Cerebellar nuclear complex (tissue), 1 donor: ENCODE measurements at places on chromosomes 4 and X.

DNA sequence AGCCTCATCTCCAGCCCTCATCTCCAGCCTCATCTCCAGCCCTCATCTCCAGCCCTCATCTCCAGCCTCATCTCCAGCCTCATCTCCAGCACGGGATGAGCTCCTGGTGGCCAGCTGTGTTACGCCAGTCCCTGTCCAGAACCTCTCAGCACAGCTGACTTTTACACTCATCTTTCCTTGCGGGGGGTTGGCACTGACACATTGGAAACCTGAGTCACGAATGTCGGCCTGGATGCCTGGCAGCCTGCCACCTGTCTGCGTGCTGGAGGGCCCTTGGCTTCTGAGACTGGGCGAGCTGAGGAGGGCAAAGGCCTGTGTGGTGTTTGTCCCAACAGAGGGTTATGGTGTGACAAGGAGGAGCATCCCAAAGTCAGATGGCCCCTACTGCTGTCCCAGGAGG, 66.1 kb upstream of the HGFAC start:
- DNase-seq, result no peak

- no peak for DNase-seq
Measured at GRCh38 chrX:41559235-41560052, 112.3 kb downstream of the NYX start.

GRCh38 chr4:182975806-182976205, 58.6 kb upstream of the DCTD start:
- no peak for DNase-seq

GRCh38 chrX:133175162-133175561, 43.0 kb downstream of the TFDP3 start:
- DNase-seq, result no peak

DNA sequence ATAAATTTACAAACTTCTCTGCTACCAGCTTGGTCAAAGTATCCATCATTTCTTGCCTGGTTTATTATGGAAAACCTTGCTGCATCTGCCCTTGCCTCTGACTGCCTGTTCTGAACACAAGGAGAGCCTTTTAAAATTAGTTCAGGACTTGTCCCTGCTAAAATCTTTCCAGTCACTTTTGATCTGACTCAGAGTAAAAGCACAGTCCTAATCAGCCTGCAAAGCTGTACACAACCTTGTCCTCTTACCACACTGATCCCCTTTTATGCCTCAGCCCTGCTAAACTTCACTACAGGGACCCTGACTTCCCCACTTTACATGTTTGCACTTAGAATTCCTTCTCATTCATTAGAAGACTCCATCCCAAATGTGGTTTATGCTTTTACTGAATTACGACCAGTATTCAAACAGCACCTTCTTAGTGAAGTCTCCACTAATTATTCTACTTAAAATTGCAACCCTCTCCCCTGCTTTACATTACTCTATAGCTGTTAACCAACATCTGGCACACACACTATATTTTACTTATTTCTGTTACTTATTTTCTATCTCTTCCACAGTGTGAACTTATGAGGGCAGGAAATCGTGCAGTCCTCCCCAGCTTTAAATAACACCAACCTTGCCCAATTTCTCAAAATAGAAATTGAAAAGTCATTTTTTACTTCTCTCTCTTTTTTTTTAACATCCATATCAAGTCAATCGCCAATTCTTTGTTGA, 6.3 kb downstream of the GABRA4 start:
- no peak for DNase-seq

DNA sequence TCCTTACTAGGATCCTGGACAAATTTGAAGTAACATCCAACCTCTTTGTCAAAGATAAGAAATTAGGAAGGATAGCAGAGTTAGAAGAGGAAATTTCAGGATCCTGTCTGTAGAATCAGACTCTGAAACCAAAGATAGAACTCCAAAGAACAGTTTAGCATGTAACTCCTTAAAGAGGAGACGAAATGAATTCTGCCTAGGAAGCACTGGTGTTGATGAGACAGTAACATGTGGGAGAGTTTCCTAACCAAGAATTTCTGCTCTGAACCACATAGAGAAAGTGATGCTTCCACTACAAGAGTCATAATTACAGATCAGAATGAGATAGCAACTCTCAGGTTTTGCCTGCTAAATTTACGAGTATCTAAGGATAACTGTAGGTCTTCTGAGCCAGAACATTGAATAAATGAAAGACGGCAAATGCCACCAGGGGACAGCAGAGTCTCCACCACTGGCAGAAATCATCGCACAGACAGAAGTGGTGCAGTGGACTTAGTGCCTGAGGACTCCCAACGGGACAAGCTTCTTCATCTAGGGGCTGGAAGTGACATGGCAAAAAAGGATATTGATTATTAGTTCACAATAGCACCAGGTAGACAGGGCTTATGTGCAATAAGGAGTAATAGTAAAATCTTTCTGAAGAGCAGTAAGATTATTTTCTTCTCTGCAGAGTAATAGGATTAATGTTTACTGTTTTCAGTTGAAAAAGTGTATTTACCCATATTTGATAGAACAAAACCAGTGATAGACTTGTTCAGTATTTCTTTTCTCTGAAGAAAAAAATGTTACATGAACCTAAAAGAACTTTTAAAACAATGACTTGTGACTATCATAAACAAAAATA, 6.7 kb upstream of the PPID start:
- no peak for DNase-seq

GRCh38 chr4:68953056-68953596, 1.5 kb upstream of the UGT2A3 start:
- DNase-seq, result no peak

GRCh38 chrX:67426946-67427345, 116.9 kb upstream of the AR start:
- DNase-seq, result no peak

- no peak for DNase-seq
Measured at GRCh38 chr4:125736057-125736456, 421.3 kb downstream of the FAT4 start.

GRCh38 chrX:79452881-79453280, 85.7 kb upstream of the ITM2A start:
- DNase-seq, result no peak

GRCh38 chr4:169791527-169792156, 33.9 kb upstream of the HPF1 start:
- no peak for DNase-seq

DNA sequence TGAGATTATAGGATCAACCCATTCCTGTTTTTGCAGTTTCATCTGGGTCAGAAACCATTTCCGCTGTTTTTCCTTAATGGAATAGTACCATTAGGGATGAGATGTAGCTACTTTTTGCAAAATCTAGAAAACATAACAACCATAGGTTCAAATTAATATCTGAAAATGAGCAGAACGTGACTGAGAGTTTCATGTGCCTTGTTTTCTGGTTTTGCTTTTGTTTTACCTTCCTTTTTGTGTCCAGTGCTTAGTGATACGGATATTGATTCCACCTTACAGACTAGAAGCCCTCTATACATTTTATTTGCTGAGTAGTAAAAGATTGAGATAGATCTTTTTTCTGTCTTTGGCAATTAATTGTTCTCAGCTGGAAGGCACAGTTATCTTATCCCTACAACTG, 46.5 kb downstream of the SNX25 start:
- no peak for DNase-seq

- DNase-seq, result no peak
Measured at GRCh38 chrX:95974890-95975289, 709.8 kb upstream of the DIAPH2 start.

DNA sequence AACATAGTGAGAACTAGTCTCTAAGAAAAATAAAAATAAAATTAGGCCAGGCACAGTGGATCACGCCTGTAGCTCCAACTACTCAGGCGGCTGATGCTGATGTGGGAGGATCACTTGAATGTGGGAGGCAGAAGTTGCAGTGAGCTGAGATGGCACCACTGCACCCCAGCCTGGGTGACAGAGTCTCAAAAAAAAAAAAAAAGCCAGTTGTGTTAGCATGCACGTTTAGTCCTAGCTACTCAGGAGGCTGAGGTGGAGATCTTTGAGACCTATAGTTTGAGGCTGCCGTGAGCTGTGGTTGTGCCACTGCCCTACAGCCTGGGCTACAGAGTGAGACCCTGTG, 2.5 kb downstream of the DCK start:
- no peak for DNase-seq

- DNase-seq, result no peak
Measured at GRCh38 chr4:76694056-76694455, 203.9 kb downstream of the SOWAHB start.

DNA sequence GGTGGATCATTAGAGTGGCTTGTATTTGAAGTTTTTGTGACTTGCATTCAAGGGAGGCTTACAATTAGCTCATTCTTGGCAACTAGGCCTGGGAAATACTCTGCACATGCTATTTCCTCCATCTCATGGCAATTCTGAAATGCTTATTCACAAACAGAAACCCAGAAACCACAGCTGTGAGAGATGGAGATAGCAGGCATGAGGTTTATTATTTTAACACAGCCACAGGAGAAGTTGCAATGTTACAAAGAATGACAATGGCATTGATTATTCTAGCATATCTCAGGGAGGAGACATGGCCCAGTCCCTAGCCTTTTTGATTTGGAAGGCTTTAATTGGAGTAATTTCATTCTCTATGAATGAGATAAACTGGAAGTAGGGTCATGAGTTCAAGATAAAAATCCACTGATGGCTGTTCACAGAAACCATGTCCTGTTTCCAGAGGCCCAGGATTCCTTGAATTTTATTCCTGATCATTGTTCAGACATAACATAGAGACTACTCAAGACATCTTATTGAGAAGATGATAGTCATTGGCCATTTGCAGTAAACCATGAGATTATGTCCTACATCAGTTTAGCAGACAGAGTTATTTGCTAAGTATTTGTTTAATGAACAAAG, 123.9 kb downstream of the MID1 start:
- DNase-seq, result no peak

- DNase-seq, result no peak
Measured at GRCh38 chrX:31099536-31100090, 27.8 kb upstream of the FTHL17 start.

DNA sequence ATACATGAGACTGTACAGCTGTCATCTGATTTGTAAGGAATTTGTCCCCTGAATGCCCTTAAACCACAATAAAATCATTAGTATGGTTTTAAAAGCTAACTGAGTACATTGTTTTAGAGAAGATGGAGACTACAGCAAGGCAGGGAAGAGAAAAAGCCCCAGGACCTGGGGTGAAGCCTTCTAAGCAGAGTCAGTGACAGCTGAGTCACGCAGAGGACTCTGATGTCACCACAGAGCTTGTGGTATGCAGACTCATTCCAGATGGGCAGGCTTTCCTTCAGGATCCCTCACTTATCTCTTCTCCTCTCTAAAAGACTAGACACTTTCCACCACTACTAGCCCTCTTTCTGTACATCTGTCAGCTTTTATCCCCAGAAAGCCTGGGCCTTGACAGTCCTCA, 97.1 kb upstream of the ATOH1 start:
- no peak for DNase-seq

GRCh38 chr4:78799551-78800495, 23.7 kb downstream of the BMP2K start:
- no peak for DNase-seq

GRCh38 chr4:25843340-25844097, 19.3 kb downstream of the SEL1L3 start:
- peak; percentile 44 for DNase-seq

DNA sequence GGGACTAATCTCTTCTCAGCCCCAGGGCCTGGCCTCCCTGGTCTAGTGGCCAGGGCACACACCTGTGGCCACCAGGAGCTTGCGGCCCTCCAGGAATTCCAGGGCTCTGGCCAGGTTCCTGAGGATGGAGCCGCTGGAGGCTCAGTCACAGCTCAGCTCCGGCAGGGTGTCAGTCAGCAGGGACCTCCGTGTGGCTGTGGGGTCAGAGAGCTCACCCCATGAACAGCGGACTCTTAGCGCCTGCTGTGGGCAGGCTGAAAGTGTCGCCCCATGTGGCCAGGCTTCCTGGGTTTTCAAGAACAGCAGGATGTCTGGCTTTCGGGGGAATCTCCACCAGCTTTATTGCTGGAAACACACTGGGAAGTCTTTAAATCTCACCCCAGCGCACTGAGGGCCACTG, 19.3 kb upstream of the SH3TC1 start:
- DNase-seq, result no peak

- no peak for DNase-seq
Measured at GRCh38 chr4:158302076-158302866, 92.0 kb downstream of the TMEM144 start.

GRCh38 chr4:23932186-23932585, 42.3 kb upstream of the PPARGC1A start:
- DNase-seq, result no peak

DNA sequence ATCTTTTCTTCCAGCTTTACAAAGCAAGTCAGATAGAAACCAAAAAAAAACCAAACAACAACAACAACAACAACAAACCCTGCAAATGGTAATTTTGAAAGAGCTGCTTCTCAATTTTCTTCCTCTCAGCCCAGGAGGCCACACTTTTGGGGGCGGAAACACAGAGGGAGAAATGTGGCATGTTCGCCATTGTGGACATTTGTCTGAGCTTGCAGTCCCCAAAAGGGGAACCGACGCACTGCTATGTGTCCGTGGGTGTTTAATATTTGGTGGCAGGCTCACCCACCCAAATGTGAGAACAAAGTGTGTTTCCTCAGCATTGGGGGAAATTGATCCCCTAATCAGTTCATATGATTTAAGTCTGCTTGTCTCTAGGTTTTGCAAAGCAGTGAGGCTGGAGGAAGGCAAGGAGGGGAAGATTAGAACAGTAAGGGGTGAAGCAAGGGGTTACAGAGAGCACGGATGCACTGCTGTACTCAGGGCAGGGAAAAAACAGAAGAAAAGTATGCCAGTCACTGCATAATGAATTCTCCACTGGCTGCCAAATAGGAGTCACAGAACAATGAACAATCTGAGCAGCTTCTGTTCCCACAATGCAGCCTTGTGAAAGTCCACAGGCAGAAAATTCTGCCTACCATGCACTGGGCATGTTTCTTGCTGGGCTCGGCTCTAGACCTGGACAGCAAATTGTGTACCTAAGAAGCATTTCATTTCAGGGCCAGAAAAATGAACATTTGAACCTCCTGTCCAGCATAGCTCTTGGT, 74.7 kb upstream of the GPM6B start:
- DNase-seq, result no peak

DNA sequence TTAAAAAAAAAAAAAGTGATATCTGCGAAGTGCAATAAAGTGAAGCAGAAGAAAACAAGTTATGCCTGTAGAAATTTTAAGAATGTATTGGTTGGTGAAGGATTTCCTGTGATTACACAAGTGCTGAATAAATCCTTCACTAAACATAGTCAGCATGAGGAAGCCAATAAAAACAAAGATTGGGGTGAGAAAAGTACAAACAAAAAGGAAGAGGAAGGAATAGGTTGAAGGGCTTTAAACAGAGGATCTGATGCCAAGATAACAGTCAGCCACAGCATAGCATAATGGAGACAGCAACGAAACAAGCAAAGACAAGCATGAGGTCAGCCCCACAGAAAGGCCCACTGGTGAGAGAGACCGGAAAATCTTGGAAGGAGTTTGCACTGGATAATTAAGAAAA, 372.2 kb downstream of the ADAM29 start:
- DNase-seq, result no peak

DNA sequence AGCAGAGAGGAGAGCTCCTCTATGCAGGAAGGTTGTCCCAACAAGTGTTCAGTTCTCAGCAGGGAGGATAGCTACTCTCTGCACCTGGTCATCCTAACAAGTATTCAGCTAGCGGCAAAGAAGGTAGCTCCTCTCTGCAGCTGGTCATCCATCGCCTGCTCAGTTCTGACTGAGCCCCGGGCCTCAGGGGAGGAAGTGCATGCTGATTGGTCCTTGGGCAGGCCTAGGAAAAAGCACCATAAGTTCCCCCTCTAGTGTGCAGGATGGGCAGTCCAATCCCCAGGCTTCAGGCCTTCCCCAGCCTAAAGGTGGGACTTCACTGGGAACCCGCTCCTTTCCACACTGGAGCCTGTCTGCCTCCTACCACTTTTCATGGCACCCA, 4.4 kb upstream of the FBXW7 start:
- no peak for DNase-seq
